Stimulated activated effector memory CD8-positive, alpha-beta T cell treated with anti-CD3 and anti-CD28 coated beads, Interleukin-12 subunit alpha, Interleukin-12 subunit beta, amount 100 ng/mL, for 72 hours (primary cell): ENCODE measurements at places on chromosomes 4 and X.

DNA sequence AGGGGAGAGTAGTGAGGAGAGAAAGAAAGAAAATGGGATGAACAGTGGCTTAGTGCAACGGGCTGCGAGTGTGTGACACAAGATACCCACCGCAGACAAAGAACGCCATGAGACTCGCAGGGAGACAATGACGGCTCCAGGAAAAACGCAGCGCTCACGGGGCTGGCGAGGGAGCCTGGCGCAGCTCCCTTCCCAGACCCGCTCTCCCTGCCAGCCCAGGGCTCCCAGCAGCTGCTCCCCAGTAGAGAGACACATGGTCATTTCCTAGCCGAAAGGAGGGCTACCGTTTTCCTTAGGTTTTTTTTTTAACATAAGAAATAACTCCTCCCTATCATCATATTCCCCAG lies 149.5 kb downstream of the MAML3 start:
- no peak for DNase-seq

DNA sequence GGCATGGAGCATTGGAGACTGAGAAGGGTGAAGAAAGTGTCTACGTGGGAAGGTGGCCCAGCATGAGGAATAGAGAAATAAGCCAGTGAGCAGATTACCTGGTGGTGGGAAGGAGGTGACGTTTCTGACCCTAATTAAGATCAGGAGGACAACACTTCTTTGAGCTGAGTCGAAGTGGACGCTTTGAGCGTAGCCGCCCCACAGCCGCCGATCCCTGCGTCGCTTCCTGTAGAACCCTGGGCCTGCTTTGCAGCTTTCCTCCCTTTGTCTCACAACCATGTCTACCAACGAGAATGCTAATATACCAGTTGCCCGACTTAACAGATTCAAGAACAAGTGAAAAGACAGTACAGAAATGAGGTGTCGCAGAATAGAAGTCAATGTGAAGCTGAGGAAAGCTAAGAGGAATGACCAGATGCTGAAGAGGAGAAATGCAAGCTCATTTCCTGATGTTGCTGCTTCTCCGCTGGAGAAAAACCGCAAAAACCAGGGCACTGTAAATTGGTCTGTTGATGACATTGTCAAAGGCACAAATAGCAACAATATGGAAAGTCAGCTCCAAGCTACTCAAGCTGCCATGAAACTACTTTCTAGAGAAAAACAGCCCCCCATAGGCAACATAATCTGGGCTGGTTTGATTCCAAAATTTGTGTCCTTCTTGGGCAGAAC lies 6.4 kb upstream of the ANTXR2 start:
- no peak for DNase-seq

- DNase-seq = no peak
Observed at GRCh38 chr4:150799207-150799606, 215.9 kb downstream of the LRBA start.

GRCh38 chr4:3572363-3572762 lies 40.1 kb upstream of the LRPAP1 start:
- no peak for DNase-seq

- no peak for DNase-seq
Observed at GRCh38 chr4:56681853-56682525, 893 bp upstream of the HOPX start.

- DNase-seq = no peak
Observed at GRCh38 chrX:1525583-1526355, 11.2 kb downstream of the P2RY8 start.

- DNase-seq = no peak
Observed at GRCh38 chr4:3192827-3193226, 56.1 kb upstream of the MSANTD1 start.

DNA sequence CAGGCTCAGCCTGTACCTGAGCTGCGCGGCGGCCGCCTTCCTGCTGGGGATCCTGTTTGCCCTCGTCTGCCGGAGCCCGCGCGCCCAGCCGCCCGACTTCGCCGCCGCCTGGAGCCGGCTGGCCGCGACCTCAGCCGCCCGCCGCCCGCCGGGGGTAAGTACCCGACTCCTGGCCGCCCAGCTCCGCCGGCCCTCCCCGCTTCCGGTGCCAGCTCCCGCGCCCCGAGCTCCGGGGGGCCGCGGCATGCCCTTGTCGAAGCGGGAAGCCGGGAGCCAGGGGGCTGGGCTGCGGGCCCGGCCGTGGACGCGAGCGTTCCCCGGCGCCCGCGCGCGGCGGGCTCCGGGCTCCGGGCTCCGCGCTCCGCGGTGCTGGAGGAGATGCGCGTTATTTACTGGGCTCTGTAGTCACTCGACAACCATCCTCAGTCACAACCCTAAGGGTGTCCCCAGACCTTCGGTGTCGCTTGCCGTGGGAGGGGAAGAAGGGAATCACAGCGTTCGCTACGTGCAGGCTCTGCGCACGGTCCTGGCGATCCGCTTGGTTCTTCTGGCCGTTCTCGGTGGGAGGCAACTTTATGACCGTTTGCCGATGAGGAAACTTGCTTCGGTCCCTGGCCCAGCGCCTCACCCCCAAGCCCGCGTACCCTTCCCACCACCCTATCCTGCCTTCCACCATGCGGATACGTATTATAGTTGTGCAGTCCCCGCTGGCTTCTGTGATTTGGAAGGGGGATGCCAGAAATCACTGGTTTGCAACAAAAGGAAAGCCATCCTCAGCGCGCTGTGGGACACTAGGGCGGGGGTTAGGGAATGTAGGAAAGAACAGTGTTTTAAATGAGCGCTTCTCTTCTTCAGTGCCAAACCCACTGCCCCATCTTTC lies 944 bp downstream of the SNX25 start:
- DNase-seq = peak; percentile 26

- DNase-seq = no peak
Observed at GRCh38 chr4:2623442-2623841, 87.0 kb downstream of the FAM193A start.
